ENCODE measurements at places on chromosomes 12 and 14. TPM values are rescaled to one million over a fixed set of nuclear protein-coding genes. Genes with fewer than 3 reads are reported as not detected.

SIX4 gene
- 0.92 TPM for total RNA-seq

NXPH4 gene
- 4.4 TPM for total RNA-seq

SSPN gene
- total RNA-seq = 16.6 TPM

FAM222A gene
- total RNA-seq = 10.1 TPM

TSHR gene
- 0.92 TPM for total RNA-seq

BEGAIN gene
- total RNA-seq = 10.1 TPM

AMDHD1 gene
- 1.6 TPM for total RNA-seq

CLEC12A gene
- total RNA-seq = 0.23 TPM

ASB2 gene
- 1.4 TPM for total RNA-seq

TSFM gene
- total RNA-seq = 28.6 TPM

STON2 gene
- 109 TPM for total RNA-seq

C12orf50 gene
- total RNA-seq = 0.23 TPM

C12orf60 gene
- total RNA-seq = 3.7 TPM

KRT74 gene
- not detected for total RNA-seq

PTGER2 gene
- 0.46 TPM for total RNA-seq

PDZRN4 gene
- total RNA-seq = 60.0 TPM

PPFIA2 gene
- total RNA-seq = 143 TPM

SMCO3 gene
- total RNA-seq = not detected

STAC3 gene
- 1.4 TPM for total RNA-seq

SDR9C7 gene
- 0.23 TPM for total RNA-seq

DTX1 gene
- 34.8 TPM for total RNA-seq

C14orf132 gene
- 118 TPM for total RNA-seq

OR6C68 gene
- total RNA-seq = not detected

PPP2R5C gene
- total RNA-seq = 159 TPM

KSR2 gene
- 7.2 TPM for total RNA-seq

KCNH3 gene
- total RNA-seq = 9.2 TPM

CLEC7A gene
- 2.1 TPM for total RNA-seq

IL31 gene
- total RNA-seq = not detected

OTOGL gene
- total RNA-seq = 0.46 TPM

AGAP2 gene
- total RNA-seq = 55.6 TPM

MYF5 gene
- not detected for total RNA-seq

PRB2 gene
- not detected for total RNA-seq

PRMT5 gene
- total RNA-seq = 66.4 TPM

CLEC2A gene
- total RNA-seq = not detected

RDH12 gene
- 1.8 TPM for total RNA-seq

CD27 gene
- 0.46 TPM for total RNA-seq

RFLNA gene
- 8.8 TPM for total RNA-seq

LTB4R2 gene
- total RNA-seq = 1.8 TPM

PTHLH gene
- total RNA-seq = 2.1 TPM

TMEM179 gene
- 56.7 TPM for total RNA-seq

SYT1 gene
- 235 TPM for total RNA-seq

SLC38A1 gene
- total RNA-seq = 205 TPM

ZDHHC22 gene
- total RNA-seq = 31.1 TPM

ATP5MC2 gene
- 85.1 TPM for total RNA-seq
